ENCODE measurements at places on chromosomes 4 and X. TPM values are rescaled to one million over a fixed set of nuclear protein-coding genes. Genes with fewer than 3 reads are reported as not detected.

The SERTM2 gene
- 0.25 TPM for total RNA-seq

The IL13RA1 gene
- total RNA-seq, result 1.8 TPM

- H3K4me3 ChIP-seq, result no peak overlapping the region
- no peak overlapping the region for H3K27ac ChIP-seq
- no peaks in the 10 kb centered on the region for H3K4me1 ChIP-seq
- no peak for DNase-seq
Observed at GRCh38 chrX:38335382-38335781, 8.1 kb upstream of the RPGR start.

GRCh38 chrX:133527415-133527814 is 112.1 kb upstream of the GPC4 start:
- no peak overlapping the region for H3K4me3 ChIP-seq
- H3K36me3 ChIP-seq, result no peaks in the 10 kb centered on the region
- no peaks in the 10 kb centered on the region for H3K4me1 ChIP-seq
- no peak overlapping the region for H3K27ac ChIP-seq

- DNase-seq, result no peak
- no peak overlapping the region for H3K27ac ChIP-seq
- no peaks in the 10 kb centered on the region for H3K4me1 ChIP-seq
- no peaks in the 10 kb centered on the region for H3K27me3 ChIP-seq
- H3K4me3 ChIP-seq, result no peak overlapping the region
- H3K36me3 ChIP-seq, result no peaks in the 10 kb centered on the region
Observed at GRCh38 chr4:23614284-23614892, 275.5 kb downstream of the PPARGC1A start.

GRCh38 chr4:153063490-153063889 is 127.4 kb downstream of the FHDC1 start:
- H3K27me3 ChIP-seq, result no peaks in the 10 kb centered on the region
- DNase-seq, result no peak
- no peaks in the 10 kb centered on the region for H3K4me1 ChIP-seq
- H3K27ac ChIP-seq, result no peak overlapping the region

The TCEAL2 gene
- 0.81 TPM for total RNA-seq

- H3K36me3 ChIP-seq, result no peaks in the 10 kb centered on the region
- no peak overlapping the region for H3K27ac ChIP-seq
- H3K4me1 ChIP-seq, result peaks cover 11% of the 10 kb centered on the region
- no peaks in the 10 kb centered on the region for H3K27me3 ChIP-seq
- DNase-seq, result no peak
Observed at GRCh38 chrX:135420831-135421230, 913 bp upstream of the SMIM10L2A start.

The DUSP9 gene
- total RNA-seq, result not detected

The ZNF141 gene
- total RNA-seq, result 21.2 TPM

The GAGE2A gene
- not detected for total RNA-seq

DNA sequence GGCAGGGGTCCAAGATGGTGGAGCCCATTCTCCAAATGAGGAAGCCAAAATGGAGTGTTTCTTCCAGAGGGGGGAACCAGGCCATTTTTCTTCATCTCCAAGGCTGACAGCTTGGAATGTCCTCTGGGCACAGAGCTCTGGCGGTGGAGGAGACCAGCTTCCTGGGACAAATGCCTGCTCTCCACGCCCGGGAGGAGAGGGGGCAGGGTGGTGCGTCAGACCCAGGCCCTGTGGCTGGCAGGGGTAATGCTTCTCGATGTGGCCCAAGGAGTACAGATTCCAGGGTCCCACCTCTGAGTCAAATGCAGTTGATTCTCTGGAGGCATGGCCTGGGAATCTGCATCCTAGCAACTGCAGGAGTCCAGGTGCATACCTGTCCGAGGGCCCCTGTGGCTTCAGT is 44.6 kb upstream of the ADRA2C start:
- DNase-seq, result no peak
- no peak overlapping the region for H3K27ac ChIP-seq
- H3K4me3 ChIP-seq, result no peak overlapping the region
- no peaks in the 10 kb centered on the region for H3K36me3 ChIP-seq

- H3K4me1 ChIP-seq, result no peaks in the 10 kb centered on the region
- H3K4me3 ChIP-seq, result no peak overlapping the region
- no peak overlapping the region for H3K27ac ChIP-seq
- DNase-seq, result no peak
Observed at GRCh38 chr4:176020481-176021085, 45.1 kb upstream of the WDR17 start.

- H3K4me1 ChIP-seq, result no peaks in the 10 kb centered on the region
- no peak overlapping the region for H3K4me3 ChIP-seq
- no peak overlapping the region for H3K27ac ChIP-seq
- H3K36me3 ChIP-seq, result no peaks in the 10 kb centered on the region
- DNase-seq, result peak; percentile 40
Observed at GRCh38 chr4:48290146-48290772, 20.6 kb upstream of the TEC start.

DNA sequence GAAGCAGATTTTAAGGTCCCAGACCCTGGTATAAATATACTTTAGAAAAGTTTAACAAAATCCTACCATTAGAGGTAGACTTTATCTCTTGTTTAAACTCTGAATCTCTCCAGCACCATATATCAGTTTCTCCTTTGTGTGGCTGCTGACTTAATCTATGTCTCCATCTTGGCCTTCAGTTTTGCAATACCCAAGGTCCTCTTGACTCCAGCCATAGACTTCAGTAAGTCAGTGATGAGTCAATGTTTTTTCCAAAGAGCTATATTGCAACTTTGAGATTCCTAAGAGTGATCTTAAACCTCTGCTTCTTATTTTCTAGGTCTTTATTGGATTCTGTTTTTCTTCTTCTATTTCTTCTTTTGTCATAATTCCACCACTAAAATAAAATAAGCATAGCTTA is 50.8 kb upstream of the ADGRL3 start:
- H3K27me3 ChIP-seq, result no peaks in the 10 kb centered on the region
- H3K27ac ChIP-seq, result no peak overlapping the region
- no peaks in the 10 kb centered on the region for H3K4me1 ChIP-seq
- H3K4me3 ChIP-seq, result no peak overlapping the region

DNA sequence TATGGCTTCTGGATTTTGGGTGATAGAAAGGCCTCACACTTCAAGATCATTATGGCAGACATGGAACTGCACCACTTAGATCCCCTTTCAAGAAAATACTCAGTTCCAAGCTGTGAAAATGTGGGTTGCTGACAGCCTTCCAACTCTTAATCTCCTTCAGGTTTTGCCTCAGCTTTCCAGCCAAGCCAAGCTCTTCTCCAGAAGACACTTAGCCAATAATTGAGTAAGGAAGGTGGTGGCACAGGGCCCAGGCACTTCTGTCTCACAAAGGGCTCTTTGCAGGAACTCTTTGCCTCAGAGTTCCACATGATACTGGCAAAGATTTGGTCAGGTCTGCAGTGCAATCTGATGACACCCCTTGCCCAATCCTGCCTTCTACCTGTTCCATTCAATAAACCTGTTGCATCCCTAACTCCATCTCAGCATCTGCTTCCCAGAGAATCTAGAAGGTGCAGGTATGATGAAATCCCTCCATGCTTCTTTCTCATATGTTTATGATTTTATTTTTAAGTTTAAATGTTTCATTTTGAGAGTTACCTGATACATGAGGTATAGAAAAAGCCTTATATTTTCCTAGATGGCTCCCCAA is 30.6 kb downstream of the ANXA5 start:
- no peak overlapping the region for H3K27ac ChIP-seq
- peaks cover 14% of the 10 kb centered on the region for H3K36me3 ChIP-seq
- no peak for DNase-seq
- no peak overlapping the region for H3K4me3 ChIP-seq
- no peaks in the 10 kb centered on the region for H3K4me1 ChIP-seq
- no peaks in the 10 kb centered on the region for H3K27me3 ChIP-seq

The GAGE13 gene
- total RNA-seq, result not detected
